NCI-H1417 treated with DMSO at 0.1 percent for 48 hours (cell line): ENCODE measurements at places on chromosomes 7 and 10.

DNA sequence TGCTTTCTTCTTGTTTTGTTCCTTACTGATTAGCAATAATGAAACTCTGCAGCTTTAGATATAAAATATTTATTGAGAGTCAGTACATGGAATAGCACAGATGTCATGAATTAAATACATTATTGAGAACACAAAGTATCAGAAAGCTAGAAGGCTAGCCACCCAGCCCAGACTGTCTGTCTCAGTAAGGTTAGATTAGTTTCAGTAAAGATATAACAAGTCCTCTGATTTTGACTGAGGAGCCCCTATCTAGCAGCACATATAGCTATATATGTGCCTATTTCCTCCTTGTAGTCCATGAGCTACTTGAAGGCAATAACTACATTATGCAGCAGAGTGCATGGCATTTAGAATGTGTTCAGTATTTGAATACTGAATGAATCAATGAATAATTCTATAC lies 81.3 kb downstream of the NRCAM start:
- DNase-seq, result no peak

GRCh38 chr10:5565205-5565545 lies 40.4 kb downstream of the CALML3 start:
- DNase-seq, result no peak

DNA sequence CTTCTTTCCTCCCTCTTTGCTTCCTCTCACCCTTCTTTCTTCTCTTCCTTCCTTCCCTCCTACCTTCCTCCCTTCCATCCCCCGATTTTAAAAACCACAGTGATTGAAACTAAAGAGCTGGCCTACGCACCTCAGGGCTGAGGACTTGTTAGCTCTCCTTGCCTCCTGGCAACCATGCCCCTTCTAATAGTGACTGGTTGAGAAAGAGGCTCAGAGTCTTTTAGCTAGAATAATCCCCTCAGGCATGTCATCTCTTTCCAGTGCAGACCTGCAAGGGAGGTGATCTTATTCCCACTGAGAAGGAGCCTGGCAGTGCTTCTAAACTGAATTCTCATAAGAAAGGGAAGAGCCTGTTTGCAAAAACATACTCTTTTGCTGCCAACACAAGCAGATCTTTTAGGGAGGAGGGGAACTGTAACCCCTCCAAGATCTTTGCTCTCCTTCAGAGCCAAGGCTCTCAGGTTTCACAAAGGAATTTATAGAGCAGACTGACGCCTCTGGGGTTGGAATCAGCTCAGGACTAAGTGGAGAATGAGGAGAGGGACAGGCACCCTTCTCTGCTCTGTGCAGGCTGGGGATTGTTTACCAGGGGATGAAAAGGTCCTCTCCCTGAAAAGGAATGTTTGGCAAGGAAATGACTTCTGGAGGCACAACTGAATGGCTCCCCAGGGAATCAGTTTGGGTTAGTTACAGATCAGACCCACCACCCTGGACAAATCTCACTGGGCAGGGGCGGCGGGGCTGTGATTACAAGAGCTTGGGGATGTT lies 9.4 kb upstream of the ANKRD1 start:
- no peak for DNase-seq

GRCh38 chr7:111528331-111528730 lies 34.0 kb downstream of the IMMP2L start:
- DNase-seq, result no peak

DNA sequence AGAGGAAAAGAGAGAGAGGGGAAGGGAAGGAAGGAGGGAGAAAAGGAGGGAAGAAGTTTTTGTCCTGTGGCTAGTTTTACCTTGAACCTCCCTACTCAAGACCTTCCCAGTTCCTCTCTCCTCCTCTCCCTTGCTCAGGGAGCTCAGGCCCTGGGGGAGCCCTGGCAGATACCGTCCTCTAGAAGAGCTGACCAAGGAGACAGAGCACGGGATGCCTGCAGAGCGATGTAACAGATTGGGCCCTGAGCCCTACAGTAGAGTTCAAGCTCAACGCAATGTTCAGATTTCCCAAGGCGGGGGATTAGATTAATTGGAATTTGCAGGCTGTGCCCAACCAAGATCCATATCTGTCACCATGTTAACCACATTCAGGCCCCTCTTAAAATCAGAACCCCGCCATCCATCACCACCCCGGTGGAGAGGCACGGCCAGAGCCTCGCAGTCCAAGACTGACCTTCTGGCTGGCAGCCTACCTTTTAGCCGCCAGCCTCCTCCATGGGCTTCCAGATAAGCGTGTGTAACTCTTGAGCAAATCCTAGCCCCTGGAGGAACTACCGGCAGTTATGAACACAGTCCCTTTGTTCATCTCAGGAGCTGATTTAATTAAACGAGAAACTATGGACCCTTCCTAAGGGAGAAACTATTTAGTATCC lies 70.6 kb downstream of the KCNMA1 start:
- DNase-seq, result no peak

DNA sequence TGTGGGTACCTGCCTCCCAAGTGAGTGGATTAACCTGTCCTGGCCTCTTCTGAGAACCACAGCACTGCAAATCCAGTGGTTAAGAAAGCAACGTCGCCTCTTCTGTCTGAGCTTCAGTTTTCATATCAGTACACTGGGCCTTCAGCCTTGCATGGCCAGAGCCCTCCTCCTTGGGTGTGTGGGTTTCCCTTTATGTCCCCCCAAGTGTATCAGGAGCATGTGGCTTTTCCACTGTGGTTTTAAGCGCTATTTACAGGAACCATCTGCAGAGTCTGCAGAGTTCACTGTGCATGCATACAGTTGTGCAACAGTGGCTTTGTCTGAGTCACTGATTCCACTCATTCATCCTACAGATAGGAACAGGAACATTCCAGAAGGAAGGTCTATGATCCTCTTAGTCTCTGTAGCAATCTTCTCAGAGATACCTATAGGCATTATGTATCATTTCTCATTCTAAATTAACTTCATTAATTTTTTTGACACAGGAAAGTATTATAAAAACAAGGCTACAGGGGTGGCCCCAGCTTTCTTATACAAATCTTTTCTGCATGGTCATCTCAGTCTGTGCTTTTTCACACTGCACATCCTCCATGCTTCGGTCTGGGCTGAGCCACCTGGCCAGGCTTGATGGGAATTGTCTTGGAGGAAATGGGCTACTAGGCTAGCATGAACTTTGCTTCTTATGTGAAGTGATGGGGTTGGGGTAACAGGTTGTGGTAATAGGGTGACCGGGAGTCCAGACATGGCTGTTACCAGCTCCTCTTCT lies 17.1 kb downstream of the MBL2 start:
- DNase-seq, result no peak

- DNase-seq, result no peak
Measured at GRCh38 chr7:91915401-91916050, 25.1 kb upstream of the AKAP9 start.

GRCh38 chr10:124414076-124414475 lies 4.6 kb downstream of the OAT start:
- DNase-seq, result no peak

DNA sequence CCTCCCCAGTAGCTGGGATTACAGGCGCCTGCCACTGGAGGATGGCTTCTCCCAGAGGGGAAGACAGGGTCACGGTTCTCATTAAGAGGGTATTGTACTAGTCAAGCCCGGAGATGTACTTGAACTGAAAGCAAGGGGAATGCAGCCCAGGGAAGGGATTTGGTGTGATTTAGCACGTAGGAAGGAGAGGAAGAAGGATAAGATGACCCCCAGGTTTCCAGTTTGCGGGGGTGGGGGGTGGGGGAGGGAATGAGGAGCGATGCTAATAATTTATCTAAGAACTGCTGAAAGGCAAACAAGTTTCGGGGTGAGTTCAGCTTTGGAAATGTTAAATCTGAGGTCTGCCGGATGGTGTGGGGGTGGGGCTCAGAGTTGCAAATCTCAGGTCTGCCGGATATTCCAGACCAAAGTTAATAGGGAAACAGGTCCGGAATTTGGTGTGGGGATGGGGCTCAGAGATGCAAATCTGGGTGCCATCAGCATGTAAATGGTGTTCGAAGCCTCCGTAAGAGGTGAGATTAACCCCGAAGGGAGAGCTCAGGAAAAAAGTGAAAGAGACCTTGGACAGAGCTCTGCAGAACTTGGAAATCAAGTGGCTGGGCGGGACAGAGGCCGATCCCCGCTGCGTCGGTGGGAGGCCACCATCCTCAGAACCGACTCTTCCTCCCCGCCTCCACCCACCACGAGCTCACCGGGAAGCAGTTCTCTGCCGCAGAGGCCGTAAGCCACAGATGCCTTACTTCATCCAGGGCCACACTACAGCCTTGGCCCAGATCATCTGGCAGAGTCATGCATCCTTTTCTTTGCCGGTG lies 1.6 kb upstream of the SEPHS1 start:
- no peak for DNase-seq

DNA sequence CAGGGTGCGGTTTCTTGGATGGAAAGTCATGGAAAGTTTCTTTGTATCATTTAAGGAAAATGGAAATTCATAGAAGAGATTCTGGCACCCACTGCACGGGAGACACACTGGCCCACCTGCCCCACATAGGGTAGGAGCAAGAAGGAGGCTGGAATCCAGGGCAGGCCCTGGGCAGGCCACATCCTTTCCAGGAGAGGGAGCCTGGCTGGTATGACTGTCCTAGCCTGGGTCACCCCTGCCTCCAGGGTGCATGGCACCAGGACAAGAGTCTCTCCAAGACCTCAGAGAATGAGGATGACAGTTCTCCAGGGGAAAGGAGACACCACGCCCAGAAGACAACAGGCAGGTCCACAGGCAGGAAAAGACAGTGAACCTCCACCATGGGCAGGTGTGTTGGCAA lies 297.2 kb downstream of the TCERG1L start:
- no peak for DNase-seq

DNA sequence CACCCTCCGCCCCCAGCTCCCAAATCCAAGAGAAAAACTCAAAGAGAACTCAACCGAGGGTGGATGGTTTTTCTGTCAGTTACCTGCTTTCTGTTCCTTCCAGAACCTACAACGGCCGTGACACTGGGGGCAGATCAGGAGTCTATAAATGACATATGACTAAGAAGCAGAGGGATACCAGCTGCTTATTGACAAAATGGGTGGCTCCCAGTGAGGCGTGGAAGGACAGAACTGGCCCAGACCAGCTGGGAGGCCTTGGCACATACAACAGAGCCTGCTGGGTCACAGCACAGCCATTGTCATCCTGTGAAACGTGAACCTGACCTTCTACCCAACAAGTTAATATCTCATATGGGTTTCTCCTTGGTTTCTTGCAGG lies 84.3 kb upstream of the ADRB1 start:
- DNase-seq, result no peak

- no peak for DNase-seq
Measured at GRCh38 chr10:98224996-98225395, 43.0 kb downstream of the LOXL4 start.

DNA sequence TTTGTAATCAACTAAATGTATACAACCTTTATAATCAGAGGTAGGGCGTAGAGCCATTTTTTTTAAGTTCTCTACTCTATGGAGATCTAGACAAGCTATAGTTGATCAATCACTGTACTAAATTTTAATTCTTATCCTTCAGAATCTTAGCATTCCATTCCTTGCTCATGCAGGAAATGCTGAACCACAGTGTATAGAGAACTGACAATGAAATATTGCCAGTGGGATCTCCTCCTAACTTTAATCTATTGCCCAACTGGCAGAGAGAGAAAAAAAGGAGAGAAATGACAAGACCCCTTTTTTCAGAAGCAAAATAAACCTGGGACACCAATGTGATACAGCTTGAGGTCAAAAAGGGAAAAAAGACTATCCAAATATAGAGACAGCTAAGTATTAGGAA lies 26.4 kb upstream of the PPP3CB start:
- DNase-seq, result no peak

- DNase-seq, result no peak
Measured at GRCh38 chr7:131495669-131496498, 60.5 kb downstream of the PODXL start.

- DNase-seq, result no peak
Measured at GRCh38 chr7:12357508-12357907, 46.2 kb downstream of the VWDE start.
